ENCODE measurements at places on chromosomes 7 and 10. TPM values are rescaled to one million over a fixed set of nuclear protein-coding genes. Genes with fewer than 3 reads are reported as not detected.

DNA sequence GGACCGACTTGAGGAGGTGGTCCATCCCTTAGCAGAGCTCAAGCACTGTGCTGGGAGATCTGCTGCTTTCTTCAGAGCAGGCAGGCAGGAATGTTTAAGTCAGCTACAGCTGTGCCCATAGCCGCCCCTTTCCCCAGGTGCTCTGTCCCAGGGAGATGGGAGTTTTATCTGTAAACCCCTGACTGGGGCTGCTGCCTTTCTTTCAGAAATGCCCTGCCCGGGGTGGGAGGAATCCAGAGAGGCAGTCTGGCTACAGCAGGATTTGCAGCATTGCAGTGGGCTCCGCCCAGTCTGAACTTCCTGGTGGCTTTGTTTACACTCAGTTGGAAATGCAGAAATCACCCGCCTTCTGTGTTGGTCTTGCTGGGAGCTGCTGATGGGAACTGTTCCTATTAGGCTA lies 51.2 kb upstream of the SEMA3A start:
- no peak overlapping the region for H3K27ac ChIP-seq
- no peak for DNase-seq
- H3K27me3 ChIP-seq = no peaks in the 10 kb centered on the region
- H3K36me3 ChIP-seq = no peaks in the 10 kb centered on the region
- no peak overlapping the region for H3K4me3 ChIP-seq

DNA sequence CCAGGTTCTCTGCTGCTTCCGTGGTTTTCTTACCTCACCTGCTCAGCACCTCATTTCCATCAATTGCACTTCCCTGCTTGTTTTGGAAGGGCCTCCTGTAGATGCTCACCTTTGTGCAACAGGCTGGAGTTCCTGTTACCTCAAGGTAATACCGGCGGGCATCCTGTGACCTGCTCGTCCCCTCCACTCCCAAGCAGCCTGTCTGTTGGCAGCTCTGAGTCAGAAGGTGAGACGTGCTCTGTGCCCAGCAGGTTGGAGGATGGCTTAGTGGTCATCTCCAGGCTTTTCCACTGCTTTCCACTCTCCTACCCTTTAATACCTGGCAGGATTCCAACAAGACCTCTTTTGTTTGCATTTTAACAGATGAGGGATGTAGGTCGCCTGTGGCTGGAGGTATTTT lies 86.0 kb downstream of the CAMK1D start:
- no peaks in the 10 kb centered on the region for H3K4me1 ChIP-seq
- H3K36me3 ChIP-seq = no peaks in the 10 kb centered on the region
- no peaks in the 10 kb centered on the region for H3K27me3 ChIP-seq
- H3K27ac ChIP-seq = no peak overlapping the region

DNA sequence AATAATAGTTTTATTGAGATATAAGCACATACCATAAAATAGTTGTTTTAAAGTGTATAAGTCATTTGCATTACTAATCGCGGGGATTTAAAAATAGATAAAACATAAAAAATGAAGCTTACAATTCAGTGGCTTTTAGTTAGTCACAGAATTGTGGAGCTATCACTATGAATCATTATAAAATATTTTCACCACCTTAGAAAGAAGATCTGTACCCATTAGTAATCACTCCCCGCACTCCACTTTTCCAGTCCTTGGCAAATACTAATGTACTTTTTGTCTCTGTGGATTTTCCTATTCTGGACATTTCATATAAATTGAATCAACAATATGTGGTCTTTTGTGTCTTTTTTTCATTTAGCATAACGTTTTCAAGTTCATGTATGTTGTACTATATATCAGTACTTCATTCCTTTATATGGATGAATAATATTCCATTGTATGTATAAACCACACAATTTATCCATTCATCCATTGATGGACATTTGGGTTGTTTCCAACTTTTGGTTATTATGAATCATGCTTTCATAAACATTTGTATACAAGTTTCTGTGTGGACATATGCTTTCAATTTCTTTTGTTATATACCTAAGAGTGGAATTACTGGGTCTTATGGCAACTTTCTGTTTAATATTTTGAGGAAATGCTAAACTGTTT lies 162.5 kb downstream of the MAGI2 start:
- no peaks in the 10 kb centered on the region for H3K27me3 ChIP-seq
- no peak for DNase-seq
- H3K4me1 ChIP-seq = no peaks in the 10 kb centered on the region
- H3K4me3 ChIP-seq = no peak overlapping the region

Gene PRRT4
- 0.52 TPM for total RNA-seq

Gene ZFYVE27
- 59.5 TPM for total RNA-seq
